Activated CD8-positive, alpha-beta memory T cell treated with anti-CD3 and anti-CD28 coated beads, Interleukin-2, amount 10 ng/mL, durations not matched to agents 7 days and 5 days (primary cell): ENCODE measurements at places on chromosomes 5 and 9. TPM values are rescaled to one million over a fixed set of nuclear protein-coding genes. Genes with fewer than 3 reads are reported as not detected.

SARDH gene
- total RNA-seq = 0.56 TPM

DCAF10 gene
- total RNA-seq = 17.2 TPM

MAPK9 gene
- total RNA-seq = 44.4 TPM

MCIDAS gene
- total RNA-seq = not detected

WNT8A gene
- not detected for total RNA-seq

C9orf50 gene
- total RNA-seq = not detected

BSPRY gene
- 6.0 TPM for total RNA-seq

RPL12 gene
- 1,251 TPM for total RNA-seq

POU5F2 gene
- total RNA-seq = 2.0 TPM

GRM6 gene
- not detected for total RNA-seq

CCNO gene
- total RNA-seq = 0.26 TPM

ADAMTSL2 gene
- not detected for total RNA-seq

SLC4A9 gene
- total RNA-seq = 0.07 TPM
